AG09309 (cell line): ENCODE measurements at places on chromosomes 1 and 21.

- no peak for DNase-seq
Observed at GRCh38 chr1:6953216-6953615, 168.0 kb downstream of the CAMTA1 start.

DNA sequence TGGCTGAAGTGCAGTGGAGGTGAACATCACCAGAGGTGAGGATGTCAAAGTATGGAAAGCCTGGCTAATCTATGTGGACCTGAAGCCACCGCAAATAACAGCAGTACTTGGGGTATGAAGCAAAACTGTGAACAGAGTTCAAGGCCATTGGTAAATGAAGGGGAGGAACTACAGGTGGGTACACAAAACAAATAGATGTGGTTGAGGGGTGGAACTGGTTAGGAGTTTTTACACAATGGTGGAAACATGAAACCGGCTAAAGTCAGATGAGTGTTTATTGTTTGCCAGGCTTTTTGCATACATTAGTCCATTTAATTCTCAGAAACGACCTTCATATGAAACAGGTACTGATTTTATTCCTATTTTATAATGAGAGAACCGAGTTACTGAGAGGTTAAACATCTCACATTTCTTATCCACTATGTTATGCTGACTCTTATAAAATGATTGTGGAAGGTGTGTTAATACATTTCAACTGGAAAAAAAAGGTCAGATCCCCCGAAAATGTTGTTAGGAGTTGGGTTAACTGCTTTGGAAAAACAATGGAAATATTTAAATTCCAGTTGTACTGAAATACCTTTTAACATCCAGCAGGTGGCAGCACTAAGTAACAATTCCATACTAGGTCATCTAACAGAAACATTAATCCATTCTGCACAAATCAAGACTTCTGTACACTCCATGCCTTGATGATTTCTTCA, 44.3 kb upstream of the GTF2B start:
- DNase-seq, result peak; percentile 11

GRCh38 chr21:29501451-29501850, 202.7 kb downstream of the BACH1 start:
- no peak for DNase-seq

DNA sequence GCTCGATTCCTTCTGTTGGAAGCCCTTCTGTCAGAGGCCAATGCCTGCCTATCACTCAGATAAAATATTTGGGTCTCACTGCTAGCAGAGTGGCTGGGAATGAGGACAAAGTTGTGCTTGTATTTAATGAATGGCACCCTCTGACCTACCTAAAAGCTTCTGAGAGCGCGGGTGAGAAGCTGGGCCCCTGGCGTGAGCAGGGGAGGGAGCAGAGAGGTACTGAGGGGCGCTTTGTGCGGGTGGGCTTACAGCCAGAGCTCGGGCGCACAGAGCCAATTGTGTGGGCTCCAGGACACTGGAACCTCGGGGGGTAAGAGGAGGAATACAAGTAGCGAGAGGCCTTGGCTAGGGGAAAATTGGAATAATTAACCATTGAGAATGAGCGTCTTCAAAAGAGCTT, 32.3 kb downstream of the PCAT6 start:
- DNase-seq, result no peak

DNA sequence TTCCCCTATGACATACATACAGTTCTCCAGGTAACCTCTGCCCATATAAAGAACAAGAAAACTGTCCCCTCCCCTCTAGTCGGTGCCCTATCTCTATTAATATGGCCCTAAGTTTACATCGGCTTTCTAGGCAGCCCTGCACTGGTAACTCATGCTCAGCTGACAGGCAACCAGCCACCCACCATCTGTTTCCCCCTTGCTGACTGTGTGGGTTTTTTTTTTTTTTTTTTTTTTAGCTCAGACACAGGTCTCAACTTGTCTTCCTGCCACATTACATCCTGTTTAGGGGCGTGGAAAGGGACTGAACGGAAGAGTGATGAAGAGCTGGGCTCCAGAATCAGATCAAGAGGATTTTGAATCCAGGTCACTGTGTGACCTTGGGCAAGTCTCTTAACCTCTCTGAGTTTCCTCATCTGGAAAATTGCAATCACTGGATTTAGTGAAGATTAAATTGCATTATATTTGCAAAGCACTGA, 14.0 kb downstream of the LAPTM5 start:
- DNase-seq, result no peak

DNA sequence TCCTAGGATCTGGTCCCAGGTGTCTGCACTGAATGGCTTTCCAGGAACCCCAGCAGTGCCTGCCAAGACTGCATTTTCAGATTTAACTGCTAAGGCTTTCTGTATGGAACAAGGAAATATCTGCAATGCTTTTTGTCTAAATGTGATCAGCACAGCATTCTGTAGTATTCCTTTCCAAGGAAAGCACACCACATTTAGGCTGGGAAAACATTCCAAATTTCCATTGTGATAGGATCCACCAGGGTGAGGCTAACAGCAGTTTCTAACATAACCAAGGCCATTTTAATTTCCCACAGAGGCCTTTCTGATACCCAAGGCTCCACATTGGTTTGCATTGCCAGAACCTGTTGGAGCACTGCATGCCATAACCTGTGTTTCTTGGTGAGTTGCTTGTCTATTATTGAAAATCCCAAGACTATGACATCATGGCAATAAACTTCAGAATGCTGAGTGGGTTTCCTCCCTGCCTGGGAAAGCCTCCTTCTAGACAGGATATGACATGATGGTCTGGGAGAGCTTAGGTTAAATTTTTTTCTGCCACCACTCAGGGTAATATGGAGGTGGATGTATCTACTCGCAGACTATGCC, 23.3 kb upstream of the PTGFRN start:
- no peak for DNase-seq

DNA sequence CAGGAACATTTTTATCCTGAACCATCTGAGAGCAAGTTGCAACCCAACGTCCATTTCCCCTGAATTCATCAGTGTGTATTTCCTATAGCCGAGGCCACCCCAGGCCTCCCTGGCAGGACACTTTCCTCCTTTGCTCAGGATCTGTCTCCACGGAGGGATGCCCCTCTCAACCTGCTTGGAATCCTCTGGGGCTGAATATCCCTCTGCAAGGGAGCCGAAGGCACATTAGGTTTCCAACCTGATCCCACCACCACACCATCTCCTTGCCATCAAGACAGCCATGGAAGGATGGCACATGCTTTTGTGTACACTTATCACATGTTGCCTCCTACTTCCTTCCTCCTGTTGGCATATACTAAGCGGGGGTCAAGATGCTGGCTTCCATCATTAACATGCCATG, 74.8 kb upstream of the EDN2 start:
- DNase-seq, result no peak

DNA sequence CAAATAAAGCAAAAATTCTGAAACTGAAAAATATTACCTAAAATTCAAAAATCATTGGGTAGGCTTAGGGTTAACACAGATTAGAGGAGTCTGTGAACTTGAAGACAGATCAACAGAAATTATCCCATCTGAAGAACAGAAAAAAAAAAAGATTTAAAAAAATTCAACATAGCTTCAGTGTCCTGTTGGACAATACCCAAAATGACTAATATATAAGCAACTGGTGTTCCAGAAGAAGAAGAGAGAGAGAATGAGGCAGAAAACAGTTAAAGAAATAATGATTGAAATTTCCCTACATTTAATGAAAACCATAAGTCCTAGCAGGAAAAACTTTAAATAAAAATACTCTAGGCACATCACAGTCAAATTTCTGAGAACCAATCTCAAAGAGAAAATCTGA, 31.5 kb downstream of the TMCO1 start:
- no peak for DNase-seq

DNA sequence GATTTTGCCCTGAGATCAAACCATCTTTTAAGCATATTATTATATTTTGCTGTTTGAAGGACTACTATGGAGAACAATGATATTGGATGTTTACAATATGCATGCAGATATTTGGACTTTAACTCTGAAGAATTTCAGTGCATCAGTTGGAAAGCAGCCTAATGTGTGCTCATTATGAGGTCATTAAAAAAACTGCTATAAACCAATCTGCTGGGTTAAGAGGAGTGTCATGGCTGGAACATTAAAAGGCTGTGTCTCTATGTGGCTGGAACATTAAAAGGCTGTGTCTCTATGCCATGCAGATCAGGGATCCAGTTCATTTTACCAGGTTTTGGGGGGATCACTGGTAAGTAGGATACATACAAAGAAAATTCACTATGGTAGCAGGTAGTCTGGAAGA, 77.6 kb downstream of the SPATA46 start:
- no peak for DNase-seq

- no peak for DNase-seq
Observed at GRCh38 chr1:190320952-190321351, 156.7 kb downstream of the BRINP3 start.

GRCh38 chr1:242870966-242871365, 346.5 kb upstream of the PLD5 start:
- no peak for DNase-seq

DNA sequence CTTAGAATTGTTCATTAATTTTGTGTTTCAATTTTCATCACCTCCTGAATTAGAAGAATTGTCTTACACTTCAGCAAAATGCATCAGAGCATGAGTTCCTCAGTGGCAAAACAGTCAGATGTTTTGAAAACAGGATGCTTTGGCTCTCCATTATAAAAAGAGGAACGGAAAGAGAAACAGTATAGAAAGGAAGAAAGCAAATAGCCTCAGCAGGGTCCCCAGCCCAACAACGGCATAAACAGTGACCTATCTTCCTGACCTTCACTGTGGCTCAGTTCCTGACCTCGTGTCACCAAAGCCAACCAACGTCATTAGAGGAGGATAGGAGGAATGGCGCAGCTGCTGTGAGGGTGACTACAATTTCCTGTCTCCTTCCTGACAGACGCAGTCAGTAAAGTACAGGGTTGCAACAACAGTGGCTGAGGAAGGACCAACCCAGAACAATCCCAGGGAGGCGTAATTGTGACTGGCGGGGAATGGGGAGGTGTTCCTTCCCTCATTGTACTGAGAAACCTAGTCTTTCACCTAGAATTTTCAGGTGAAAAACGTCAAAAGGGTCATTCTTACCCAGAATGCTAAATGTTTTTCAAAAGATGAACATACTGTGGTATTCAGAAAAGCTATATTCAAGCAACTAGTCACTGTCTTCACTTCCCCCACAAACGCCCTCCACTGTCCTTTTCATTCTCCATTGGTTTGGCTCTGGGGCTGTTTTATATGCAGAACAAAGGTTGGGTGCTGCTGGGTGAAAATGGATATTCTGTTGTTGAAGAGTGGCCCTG, 197.9 kb upstream of the SGIP1 start:
- no peak for DNase-seq

DNA sequence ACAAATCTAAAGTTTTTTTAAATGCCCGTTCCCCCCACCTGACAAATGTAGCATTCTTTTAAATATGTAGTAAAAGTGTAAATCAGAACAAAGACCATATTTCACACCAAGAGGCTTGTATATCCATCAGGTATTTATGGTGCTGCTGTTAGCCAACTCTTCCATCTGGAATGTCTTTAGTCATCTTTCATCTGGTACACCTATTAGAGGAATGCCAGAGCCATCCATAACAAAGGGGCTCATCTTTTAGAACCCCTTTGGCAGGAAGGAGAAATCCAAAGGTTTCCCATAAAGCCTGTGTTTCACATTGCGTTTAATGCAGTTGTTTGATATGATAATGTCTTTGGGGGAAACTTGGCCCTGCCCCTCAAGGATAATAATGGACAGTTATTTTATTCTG, 79.3 kb upstream of the C1orf87 start:
- no peak for DNase-seq

DNA sequence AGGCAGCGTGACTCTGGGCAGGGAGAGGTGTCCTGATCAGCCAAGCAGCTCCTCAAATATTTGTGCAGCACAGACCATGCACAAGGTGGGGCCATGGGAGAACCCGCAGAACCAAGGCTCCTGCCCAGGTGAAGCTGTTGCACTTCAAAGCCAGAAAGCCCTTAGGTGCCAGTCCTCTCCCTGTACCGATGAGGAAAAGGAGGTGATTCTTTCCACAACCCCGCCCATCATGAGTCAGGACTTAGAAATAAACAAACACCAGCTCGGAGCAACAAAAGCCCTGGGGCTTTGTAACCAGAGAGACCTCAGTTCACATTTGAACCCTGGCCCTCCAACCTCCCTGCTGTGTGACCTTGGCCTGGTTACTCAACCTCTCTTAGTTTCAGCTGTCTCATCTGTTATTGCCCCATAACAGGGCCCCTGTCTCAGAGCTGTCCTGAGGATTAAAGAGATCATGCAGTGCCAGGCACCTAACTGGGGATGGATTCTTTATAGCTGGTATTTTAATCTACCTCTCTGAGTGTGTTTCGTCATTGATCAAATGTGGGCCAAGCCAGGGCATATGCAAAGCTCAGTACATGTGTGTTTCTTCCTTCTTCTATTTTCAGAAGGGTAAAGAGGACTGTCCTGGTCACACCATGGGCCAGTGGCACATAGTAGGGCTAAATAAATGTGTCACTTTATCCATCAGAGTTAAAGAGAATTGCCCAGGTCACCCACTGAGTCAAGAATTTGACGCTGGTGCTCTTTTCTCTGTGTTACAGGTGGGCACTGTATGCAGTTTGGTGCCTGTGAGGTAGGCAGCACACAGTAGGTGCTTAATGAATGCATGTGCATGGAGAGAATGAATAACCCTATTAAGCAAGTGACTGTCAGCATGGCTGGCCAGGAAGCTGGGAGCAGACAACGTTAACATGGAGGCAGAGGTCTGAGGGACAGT, 1.4 kb downstream of the LDLRAD1 start:
- DNase-seq, result no peak

DNA sequence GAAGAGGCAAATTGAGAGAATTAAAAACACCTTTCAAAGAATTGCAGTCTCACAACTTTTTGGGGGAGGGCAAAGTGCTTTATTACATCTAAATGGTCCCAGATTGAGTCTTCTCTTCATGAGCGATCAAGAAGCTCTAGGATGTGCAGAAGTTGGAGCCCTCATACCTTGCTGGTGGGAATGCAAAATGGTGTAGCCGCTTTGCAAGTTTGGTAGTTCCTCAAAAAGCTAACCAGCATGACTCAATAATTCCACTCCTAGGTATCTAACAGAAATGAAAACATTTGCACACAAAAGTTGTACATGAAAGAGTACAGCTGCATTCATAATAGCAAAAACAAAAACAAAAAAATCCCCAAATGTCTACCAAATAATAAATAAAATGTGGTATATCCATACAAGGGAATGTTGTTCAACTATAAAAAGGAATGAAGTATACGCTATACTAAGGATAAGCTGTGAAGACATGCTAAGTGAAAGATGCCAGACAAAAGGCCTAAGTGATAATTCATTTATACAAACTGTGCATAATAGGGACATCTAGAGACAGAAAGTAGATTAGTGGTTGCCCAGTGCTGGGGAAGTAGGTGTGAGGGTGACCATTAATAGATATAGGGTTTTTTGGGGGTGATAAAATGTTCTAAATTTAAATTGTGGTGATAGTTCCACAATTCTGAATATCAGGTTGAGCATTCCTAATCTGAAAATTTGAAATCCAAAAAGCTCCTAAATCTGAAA, 55.2 kb downstream of the SELENOF start:
- DNase-seq, result no peak

DNA sequence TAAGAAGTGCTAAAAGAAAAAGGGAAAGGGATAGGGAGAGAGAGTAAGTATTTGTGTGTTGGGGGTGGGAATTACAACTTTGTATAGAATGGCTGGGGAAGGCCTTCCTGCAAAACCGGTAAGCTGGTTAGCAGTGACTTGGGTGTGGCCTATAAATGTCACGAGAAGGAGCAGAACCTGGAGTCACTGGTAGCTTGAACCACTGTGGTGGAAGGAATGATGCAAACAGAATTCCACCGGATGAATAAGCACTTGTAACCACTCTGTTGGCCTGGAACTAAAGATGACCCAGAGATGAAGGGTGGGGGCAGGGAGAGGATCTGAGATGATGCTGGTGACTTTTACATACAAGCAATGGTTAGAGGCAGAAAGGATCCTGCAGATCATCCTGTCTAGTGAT, 8.9 kb downstream of the XKR8 start:
- DNase-seq, result peak; percentile 87

GRCh38 chr1:30407865-30408580, 315.4 kb downstream of the MATN1 start:
- DNase-seq, result peak; percentile 25
